Nucleus accumbens (tissue), 56 donors: ENCODE measurements at places on chromosomes 3 and 15.

DNA sequence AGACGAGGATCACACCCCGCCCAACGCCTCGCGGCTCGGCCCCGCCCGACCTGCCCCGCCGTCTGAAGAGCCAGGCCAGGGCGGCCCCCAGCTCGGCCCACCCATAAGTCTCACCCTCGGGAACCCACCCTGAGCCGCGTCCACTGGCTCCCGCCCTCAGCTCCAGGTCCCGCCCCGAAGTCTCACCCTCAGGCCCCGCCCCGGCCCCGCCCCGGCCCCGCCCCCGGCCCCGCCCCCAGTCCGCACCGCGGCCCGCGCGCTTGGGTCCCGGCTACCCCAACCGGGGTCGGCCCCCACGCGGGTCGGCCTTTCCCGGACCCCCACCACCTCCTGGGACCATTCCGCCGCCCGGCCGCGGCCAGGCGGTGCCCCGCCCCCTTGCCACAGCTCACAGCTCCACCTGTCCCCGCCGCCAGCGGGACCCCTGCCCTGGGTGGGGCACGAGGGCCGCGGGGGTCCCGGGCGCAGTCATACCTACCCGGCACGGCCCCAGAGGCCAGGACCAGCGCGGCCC, 489 bp downstream of the CSPG5 start:
- DNase-seq, result peak; percentile 49

DNA sequence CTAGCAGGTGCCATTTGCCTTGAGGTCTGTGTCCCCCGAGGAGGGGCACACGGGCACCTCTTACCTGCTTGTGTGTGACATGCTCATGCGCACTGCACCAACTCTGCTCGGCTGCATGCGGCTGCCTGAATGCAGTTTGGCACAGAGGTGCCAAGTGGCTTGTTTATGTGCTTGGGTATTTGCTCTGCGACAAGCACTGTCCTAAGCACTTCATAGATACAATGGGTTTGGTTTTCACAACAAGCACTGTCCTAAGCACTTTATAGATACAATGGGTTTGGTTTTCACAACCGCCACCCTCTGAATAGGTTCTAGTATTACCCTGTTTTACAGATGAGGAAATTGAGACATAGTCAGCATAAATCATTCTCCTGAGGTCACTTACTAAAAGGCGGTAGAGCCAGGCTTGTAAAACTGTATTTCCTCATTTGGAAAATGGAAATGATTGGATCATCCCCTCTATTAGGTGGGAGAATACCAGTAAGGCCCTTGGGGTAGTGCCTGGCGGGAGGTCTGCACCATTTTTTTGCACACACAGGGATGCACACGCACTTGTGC, 487 bp downstream of the ITIH4 start:
- DNase-seq, result no peak

GRCh38 chr3:33322412-33322811, 45.2 kb downstream of the FBXL2 start:
- DNase-seq, result no peak

GRCh38 chr15:85558848-85559247, 178.4 kb downstream of the AKAP13 start:
- no peak for DNase-seq

DNA sequence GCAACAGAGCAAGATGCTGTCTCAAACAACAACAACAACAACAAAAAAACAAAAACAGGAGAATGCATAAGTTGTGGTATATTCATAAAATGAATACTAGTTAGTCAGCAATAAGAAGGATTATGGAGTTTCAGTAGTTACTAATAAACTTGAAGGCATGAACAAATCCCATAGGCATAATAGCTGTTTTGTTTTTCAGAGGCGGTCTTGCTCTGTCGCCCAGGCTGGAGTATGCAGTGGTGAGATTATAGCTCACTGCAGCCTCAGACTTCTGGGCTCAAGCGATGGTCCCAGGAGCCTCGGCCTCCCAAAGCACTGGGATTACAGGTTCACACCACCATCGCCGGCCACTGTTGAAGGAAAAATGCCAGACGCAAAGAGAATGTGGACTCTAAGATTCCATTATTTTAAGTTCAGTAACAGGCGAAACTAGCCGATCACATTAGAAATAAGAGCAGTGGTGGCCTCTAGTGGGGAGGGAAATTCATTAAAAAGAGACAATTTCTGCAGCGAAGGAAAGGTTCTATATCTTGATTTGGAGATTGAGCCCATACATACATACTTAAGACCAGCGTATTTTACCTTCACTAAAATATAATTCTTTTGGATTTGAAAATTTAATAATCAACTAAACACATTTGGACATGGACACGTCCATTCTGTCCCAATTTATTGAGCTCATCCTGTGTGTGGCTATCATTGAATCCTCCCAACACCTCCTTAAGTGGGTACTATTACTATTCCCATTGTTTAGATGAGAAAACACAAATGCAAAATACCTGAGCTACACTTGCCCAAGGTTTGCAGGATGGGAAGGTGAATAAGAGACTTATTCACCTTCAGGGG, 27.4 kb upstream of the HDAC11 start:
- DNase-seq, result peak; percentile 46

GRCh38 chr3:183213415-183214276, 39.4 kb upstream of the B3GNT5 start:
- DNase-seq, result no peak

DNA sequence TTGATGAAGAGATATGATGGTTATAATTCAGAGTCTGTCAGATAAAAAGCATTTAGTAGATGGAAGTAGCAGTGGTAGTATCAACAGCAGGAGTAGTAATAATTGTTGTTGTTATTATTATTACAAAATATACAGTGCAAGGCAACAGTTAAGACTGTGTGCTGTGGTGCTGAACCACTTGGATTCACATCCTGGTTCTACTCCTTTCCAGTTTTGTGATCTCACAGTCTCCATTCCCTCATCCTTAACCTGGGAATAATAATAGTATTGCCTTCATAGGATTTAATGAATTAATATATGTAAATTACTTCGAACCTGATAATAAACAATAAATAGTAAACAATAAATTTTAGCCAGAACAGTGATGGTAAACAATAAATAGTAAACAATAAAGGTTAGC, 37.1 kb upstream of the TSC22D2 start:
- no peak for DNase-seq

GRCh38 chr15:61084944-61085367, 144.1 kb downstream of the RORA start:
- DNase-seq, result no peak

- DNase-seq, result no peak
Observed at GRCh38 chr3:3646934-3647333, 152.3 kb upstream of the LRRN1 start.

DNA sequence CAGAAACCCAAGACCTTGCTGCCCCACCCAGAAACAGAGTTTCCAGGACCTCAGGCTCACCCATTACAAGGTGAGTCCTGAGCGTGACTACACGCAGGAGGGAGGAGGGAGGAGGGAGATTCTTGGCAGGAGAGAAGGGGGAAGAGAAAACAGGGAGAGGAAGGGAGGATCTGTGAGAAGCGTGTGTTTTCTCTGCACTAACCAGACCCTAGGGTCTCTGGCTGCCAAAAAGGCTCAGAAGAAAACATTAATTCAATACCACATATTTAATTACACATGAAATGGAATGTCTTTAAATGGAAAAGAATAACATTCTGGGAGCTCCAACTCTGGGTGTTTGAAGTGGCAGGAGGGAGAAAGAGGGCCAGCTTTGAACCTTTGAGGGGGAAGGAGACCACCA, 309.0 kb downstream of the NTRK3 start:
- no peak for DNase-seq

GRCh38 chr15:25170113-25170731, 215.4 kb downstream of the SNRPN start:
- DNase-seq, result no peak

DNA sequence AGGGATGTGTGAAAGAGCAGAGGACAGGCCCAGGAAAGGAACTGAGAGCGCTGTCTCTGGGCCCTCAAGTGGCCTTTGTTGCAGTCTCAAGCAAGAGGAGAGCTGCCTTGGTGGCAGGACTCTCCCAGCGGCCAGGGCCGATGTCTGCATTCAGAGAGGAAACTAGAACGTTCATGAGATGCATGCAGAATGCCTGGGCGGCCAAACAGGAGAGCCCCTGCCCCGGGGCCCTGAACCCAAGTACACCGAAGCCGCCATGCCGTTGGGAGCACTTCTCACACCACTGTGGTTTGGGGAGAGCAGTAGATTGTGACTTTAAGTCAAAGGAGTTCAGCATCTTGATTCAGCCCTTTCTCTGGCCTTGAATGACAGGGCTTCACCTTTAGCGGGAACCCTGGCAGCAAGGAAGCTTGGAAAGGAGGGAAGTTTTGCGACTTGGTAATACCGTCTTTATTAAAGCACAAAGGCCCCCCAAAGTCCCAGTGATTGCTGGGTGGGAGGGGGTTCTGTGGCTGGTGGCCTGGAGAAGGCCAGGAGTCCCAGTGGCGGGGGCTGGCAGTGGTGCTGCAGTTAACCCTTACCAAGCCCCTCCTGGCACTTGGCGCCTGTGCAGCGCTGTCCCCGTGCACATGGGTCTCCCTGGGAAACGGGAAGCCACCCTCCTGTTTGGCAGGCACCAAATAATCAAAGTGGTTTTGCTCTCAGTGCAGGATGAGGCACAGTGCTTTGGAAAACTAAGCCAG, 36.2 kb downstream of the SLC6A11 start:
- DNase-seq, result no peak

GRCh38 chr15:75731248-75732151, 18.9 kb upstream of the CSPG4 start:
- no peak for DNase-seq

DNA sequence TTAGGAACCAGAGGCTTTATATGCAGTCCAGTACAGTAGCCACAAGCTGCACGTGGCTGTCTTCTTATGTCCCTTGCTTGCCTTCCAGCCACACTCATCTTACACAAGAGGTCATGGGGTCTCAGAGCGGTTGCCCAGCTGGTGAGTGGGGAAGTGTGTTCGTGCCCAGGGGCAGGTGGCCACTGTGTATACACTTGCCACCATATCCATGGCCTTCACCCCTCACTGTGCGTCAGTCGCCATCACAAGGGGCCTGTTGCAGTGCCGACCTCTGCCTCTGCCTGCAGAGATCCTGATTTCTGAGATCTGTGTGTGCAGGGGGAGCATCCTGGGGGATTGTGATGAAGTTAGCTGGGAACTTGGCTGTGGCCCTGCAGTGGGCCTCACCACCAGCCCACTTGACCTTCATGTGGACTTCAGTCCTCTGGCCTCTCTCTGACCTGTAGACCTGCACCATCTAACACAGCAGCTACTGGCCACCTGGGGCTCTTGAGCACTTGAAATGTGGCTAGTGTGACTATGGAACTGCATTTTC, 43.1 kb upstream of the SACM1L start:
- DNase-seq, result no peak

- no peak for DNase-seq
Observed at GRCh38 chr3:46361408-46362283, 7.7 kb downstream of the CCR2 start.

DNA sequence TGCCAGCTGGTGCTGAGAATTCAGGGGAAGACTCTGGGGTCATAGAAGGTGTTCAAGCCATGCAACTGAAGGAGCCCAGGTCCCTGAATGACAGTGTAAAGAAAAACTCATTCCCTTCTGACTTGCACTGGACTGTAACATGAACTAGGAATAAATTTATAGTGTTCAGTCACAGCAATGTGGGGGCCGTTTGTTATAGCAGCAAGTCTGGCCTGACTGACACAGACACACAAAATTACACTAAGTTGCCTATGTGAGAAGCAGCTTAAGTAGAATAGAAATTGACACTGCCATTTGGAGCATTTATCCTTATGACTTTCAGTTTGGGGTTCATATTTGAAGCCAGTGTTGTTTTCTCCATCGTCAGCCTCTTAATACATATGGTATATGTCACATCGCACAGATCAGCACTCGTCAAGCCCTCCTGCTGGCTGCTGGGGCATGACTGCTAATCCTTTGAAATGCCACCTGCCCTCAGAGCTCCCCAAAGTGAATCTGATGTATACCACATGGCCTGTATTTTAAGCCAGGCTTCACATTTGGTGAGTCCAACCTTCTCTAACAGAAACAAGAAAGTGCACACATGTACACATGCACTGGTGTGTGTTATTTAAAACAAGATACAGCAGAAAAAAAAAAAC, 17.1 kb upstream of the HEG1 start:
- no peak for DNase-seq

GRCh38 chr15:68491415-68492106, 59.6 kb upstream of the ITGA11 start:
- no peak for DNase-seq

DNA sequence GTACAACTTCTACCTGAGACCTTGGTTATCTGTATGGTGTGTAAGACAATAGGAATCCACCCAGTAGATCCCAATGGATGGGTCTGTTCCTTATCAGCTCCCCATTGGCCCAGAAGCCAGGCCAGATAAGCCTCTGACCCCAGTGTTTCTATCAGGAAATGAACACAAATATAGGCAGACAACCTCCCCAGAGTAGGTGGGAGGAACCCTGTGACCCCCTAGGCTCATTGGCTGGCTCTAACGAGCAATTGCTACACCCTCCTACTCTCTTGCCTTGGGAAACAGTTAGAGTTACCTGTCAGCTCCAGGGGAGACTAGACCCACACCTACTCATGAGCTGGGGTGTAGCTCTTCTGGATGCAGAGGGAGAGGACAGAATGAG, 299.9 kb downstream of the UACA start:
- no peak for DNase-seq

DNA sequence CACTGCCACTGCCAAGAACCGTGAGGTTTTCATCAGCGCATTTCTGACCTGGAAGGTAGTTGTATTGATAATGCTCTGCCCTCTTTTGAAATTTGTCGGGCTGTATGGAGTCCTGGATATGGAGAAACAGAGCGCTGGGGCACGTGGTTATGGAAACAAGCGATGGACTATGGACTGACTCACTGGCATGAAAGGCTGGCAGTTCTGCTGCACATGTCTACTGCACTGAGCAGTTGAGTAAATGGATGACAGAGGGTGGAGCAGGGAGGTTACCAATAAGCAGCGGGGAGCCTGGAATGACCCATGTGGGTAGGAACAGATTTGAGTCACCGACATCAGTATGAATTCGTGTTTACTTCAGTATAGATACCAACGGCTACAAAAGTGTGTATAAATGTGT, 429.5 kb downstream of the OCA2 start:
- DNase-seq, result no peak

- DNase-seq, result no peak
Observed at GRCh38 chr3:63067999-63068645, 192.9 kb upstream of the CADPS start.

GRCh38 chr3:129199366-129199765, 15.7 kb upstream of the CNBP start:
- DNase-seq, result no peak

DNA sequence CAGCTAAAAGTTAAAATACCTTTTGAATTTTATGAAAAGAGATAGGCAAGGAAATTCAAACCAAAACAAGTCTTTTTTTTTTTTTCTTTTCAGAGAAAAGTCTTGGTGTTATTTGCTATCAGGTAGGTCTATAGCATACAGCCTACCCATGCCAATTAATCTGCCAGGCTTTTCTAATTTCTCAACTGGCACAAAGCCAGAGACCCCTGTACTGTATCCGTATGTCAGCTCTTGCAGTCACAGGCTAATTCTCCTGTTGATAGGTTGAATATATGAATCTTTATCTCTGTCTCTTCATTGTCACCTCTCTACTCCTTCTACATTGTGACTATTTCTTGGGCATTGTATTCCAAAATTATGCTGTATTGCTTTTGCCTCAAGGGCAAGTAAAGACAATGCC, 133.4 kb downstream of the IL5RA start:
- DNase-seq, result no peak
